ENCODE measurements at places on chromosomes 4 and X.

DNA sequence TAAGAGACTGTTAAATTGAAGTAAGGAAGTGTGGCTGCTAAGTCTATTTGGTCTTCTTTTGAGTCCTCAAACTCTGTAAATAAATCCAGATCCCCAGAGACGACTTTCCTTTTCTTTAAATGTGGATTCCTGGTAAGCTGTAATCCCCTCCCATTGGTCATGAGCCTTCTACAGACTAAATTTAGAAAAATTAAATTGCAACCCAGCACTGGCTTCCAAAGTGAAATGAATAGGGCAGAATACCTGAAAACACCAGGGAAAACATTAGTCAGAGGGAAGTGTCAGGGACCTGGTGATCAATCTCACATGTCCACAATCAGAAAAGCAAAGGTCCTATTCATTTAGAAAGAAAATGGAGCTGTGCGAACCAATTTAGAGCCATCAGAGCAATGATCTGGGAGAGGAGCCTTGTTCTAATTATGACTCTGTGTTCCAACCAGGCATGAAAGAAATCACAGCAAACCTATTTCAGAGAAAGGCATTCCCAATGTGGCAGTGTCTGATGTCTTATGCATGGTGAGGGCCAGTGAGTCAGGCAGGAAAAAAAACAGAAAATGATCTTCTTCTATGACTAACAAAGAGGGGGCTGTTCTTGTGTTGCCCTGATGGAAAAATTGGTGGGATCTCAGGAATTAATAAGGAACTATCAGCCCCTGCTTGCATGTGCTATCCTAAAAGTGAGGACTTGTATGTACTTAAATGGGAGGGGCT is 19.8 kb upstream of the CCDC149 start:
- no peak for DNase-seq

GRCh38 chr4:46924789-46925529 is 15.9 kb upstream of the COX7B2 start:
- DNase-seq = no peak

DNA sequence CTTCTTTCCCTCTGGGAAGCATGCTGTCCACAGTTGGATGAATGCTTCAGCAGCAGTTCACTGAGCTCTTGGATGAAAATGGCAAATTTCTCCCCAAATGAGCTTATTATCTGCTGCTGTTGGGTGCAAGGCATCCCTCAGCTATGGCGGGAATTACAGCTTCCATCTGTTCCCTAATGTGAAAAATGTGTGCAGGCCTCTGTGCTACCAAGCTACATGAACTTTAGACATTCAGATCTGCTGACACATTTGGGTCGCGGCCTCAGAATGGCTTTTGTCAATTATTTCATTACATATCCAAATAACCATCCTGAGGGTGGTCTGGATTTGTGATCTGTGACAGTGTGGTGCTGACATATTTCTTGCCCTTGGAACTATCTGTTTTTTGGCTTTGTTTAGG is 119.5 kb upstream of the SCML1 start:
- no peak for DNase-seq

DNA sequence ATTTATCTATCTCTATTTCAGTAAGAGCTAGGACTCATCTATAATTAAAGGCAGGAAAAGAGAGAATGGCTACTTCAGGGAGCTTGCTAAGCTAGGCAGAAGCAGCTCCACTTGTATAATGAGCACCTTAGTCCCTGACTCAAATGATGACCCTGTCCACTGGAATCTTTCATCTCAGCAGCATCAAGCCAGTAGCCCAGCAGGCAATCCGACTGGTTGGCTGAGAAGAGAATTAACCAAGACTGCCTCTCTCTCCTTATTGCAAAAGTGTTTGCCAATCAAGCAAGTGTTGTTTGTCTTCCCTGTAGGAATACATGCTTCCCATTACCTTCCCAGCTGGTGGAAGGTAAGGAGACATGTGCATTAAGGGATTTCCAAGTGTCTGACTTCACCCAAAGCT is 3.9 kb upstream of the SPOCK3 start:
- DNase-seq = no peak

- no peak for DNase-seq
Measured at GRCh38 chrX:133402042-133402453, 13.2 kb downstream of the GPC4 start.

DNA sequence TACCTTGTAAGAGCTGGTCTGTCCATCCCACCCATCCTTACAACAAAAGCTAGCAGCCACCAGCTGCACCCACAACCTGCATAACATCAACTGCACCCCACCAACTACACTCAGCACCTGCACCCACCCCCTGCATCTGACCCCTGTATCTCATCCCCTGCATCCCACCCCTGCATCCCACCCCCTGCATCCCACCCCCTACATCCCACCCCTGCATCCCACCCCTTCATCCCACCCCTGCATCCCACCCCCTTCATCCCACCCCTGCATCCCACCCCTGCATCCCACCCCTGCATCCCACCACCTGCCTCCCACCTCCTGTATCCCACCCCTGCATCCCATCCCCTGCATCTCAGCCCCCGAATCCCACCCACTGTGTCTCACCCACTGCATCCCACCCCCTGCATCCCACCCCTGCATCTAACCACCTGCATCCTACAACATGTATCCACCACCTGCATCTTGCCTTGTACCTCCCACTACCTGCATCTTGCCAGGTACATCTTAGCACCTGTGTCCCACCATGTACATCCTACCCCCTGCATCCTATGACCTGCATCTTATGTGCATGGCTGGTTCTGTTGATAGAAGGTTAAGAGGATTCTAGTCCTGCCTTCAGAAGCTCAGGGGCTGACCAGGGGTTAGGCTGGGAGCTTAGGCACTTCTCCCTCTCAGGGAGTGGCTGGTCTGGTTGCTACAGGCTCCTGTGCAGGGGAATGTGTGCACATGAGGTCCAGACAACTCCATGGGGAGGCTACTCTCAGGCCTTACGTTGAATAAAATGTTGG is 9.4 kb downstream of the TMEM271 start:
- DNase-seq = no peak

DNA sequence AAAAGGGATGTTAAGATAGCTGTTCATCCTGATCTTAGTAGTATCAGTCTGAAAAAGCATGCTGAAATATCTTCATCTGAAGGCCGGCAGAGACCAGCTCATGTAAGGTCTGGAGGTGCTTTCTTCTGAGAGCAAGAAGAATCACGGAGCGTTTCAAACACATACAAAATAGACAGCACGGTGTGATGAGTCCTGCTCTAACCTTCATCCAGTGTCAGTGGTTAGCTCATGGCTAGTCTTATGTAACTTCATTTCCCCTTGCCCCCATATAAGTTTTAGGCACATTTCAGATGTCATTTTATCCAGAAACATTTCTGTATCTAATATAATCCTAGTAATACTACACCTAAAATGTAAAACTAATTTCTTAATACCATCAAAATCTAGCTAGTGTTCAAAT is 27.8 kb downstream of the ADD1 start:
- no peak for DNase-seq

GRCh38 chr4:106687026-106687425 is 318.4 kb upstream of the GIMD1 start:
- DNase-seq = no peak

DNA sequence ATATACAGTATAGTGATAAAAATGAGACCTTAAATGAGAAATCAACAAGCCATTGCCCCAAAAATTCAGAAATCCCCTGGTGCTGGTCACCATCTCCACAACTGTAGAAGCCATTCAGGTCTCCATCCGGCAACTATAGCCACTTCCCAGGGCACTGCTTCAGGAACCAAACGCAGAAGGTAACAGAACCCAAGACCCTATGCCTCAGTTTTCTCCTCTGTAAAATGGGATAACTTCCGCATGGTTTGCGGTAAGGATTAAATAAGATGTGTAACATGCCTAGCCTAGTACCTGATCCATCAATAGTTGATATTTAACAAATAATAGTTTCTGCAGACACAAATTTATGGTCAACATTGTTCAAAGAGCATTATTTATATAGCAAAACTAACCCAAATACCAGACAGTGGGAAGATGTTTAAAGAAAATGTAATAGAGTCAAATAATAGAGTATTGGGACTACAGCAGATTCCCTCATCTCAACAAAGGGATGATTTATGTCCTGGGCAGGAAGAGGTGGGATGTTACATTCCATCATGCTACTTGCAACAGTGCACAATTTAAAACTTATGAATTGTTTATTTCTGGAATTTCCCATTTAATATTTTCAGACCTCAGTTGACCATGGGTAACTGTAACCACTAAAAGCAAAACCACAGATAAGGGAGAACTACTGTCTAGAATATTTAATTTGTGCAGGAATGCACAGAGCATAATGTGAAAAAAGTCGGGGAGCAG is 30.0 kb downstream of the IRF2 start:
- no peak for DNase-seq

DNA sequence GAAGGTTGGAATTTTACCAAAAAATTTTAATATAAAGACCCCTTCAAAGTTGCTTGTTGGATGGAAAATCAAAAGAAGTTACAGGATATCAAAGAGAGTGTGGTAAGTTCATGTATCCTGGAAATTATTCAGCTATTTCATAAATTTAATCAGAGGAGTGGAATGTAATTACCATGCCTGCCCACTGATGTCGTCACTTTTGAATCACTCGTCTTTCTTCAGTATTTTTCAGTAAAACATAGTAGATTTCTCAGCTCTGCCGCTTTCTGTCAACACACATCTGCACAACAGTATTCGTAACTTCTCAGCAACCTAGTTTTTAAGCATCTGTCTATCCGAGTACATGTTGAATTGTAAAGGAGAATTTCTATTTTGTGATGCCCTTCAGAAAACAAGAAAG is 2163.0 kb upstream of the AGA start:
- DNase-seq = no peak

DNA sequence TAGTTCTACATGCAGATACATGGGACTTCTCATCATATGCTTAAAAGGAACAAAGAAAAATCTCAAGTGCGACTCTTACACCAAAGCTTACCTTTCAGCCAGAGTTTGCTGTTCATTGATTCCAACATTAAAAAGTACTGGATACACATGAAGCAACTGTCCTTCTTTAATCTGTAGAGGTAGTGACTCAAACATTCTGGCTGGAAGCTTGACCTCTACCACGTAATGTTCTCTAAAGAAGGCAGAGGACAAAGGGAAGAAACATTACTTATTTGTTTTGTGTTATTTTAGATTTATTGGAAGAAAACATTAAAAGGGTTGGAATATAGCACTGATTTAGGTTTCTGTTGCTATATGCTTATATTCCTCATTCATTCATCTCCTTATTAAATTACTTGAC is 476.1 kb downstream of the IL15 start:
- no peak for DNase-seq

- no peak for DNase-seq
Measured at GRCh38 chr4:119002476-119002875, 113.8 kb downstream of the SYNPO2 start.

GRCh38 chrX:154776753-154777152 is 14.1 kb downstream of the DKC1 start:
- no peak for DNase-seq

GRCh38 chr4:121651597-121651996 is 45.2 kb downstream of the ANXA5 start:
- DNase-seq = no peak

GRCh38 chrX:9492901-9493300 is 28.0 kb downstream of the TBL1X start:
- no peak for DNase-seq

GRCh38 chr4:79575709-79576428 is 167.8 kb upstream of the GK2 start:
- no peak for DNase-seq

DNA sequence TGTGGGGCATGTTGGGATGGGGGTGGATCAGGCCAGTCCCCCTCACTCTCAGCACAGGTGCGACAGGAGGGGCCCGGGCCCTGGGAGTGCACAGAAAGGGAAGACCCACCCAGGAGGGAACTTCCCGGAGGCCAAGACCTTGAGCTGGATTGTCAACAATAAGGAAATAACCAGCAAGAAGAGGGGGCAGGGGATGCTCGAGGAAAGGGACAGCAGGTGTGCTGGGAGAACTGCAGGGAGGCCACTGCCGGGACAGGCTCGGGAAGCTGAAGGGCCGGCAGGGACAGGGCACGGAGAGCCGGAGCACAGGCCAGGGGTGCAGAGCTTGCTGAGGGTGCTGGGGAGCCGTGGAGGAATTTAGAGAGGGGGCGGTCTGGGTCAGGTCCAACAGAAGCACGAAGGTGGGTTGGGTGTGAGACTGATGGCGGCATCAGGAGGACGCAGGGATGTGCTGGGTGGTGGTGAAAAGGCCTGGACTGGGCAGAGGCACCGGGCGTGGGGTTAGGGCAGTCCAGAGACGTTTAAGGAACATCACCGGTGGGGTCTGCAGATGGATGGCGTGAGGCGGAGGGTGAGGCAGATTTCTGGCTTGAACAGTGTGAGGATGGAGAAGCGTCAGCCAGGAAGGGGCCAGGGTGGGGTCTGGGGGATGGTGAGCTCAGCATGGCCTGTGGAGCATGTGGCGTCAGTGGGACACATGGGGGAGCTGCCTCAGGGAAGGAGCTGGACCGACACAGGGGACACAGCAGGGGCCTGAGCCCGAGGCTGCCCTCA is 54.8 kb downstream of the ADRA2C start:
- no peak for DNase-seq

DNA sequence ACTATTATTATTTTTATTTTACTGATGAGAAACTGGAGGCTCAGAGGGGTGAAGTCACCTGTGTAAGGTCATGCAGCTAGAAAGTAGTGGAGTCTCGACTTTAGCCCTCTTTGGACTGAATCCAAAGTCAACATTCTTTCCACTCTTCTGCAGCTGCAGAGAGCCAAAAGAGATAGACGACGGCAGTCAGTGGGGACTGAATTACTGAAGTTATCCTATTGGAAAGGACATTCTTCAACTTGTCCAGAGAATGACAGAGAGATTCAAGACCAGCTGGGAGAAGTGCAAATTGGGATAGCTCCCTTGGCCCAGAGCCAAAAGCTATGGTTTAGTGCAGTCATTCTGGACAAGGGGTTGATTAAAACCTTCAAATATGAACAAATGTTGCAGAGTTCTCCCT is 42.5 kb downstream of the VGLL1 start:
- no peak for DNase-seq

GRCh38 chr4:48958582-48958981 is 27.5 kb upstream of the CWH43 start:
- DNase-seq = no peak

DNA sequence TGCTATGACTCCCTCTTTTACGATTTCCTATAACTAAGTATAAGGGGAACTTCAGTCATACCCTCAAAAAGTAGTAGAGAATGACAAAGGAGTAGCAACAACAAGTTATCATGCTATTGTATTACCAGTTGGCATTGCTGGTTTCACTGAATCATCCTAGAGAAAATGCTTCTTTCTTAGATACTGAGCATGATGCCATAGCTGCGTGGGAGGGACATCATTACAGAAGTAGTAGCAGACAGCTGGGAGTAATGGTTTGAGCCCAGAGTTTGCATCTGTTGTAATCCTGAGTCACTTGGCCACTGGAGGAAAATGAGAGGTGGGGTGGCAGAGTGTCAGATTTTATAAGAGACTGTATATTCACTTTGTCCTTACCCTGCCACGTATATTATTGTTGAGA is 38.6 kb downstream of the MTMR1 start:
- no peak for DNase-seq

DNA sequence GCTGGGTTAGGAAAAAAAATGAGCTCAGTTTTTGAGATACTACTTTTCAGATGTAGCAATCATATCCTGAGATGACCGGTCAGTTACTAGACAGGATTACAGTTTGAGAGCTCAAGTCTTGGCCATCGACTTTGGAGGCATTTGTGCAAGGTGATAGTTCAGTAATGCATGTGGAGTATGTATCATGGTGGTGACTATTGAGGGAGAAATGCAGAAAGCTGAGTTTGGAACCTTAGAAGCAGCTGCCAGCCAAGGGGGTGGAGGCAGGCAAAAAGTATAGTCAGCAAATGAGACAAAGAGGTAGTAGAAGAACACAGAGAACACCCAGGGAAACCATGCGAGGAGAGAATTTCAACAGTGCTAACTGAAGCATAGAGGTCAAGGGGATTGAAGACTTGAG is 48.7 kb upstream of the SLC4A4 start:
- no peak for DNase-seq

Data from central memory CD4-positive, alpha-beta T cell (primary cell).